ENCODE measurements at places on chromosomes 2 and 18. TPM values are rescaled to one million over a fixed set of nuclear protein-coding genes. Genes with fewer than 3 reads are reported as not detected.

Gene SERPINB2
- 91.2 TPM for total RNA-seq

Gene CCL20
- not detected for total RNA-seq

Gene SLC9A4
- not detected for total RNA-seq

Gene RFX8
- total RNA-seq = 5.4 TPM

Gene KCTD1
- 14.7 TPM for total RNA-seq

Gene GRHL1
- total RNA-seq = 0.71 TPM

DNA sequence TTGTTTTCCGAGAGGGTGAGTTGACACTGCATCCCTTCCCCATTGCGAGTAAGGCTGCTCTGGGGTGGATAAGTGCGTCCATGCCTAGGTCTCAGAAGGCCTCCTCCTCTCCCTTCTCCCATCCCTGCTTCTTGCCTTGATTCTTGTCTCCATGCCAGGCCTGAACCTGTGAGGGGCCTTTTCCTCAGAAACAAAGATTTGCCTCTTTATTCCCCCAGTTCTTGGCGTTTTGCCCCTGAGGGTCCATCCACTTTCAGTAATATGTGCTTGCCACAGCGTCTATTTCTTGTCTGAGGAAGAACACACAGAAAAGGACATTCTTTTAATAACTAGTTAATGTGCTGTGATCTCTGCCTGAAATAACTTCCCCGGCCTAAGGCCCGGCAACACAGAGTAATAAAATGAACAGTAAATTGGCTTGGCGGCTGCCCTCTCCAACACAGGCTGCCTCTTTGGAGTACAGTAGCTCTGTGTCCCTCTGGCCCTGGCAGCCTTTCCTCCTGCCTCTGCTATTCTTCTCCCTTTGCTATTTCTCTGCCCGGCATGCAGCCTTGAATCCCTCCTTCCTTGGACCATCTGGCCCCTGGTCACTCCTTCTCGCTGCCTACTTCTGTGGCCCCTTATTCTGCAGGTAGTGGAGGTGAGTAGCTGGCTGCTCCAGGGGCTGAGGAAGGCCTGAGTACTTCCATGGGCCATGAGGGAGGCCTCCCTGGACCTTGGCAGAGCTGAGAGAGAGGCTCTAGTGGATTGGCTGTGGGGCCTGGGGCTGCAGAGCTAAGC lies 4.4 kb downstream of the EHD3 start:
- peaks cover 9% of the 10 kb centered on the region for H3K36me3 ChIP-seq
- peak overlapping the region; percentile 78 for H3K4me3 ChIP-seq
- DNase-seq = peak; percentile 56
- peak overlapping the region; percentile 89 for H3K27ac ChIP-seq

DNA sequence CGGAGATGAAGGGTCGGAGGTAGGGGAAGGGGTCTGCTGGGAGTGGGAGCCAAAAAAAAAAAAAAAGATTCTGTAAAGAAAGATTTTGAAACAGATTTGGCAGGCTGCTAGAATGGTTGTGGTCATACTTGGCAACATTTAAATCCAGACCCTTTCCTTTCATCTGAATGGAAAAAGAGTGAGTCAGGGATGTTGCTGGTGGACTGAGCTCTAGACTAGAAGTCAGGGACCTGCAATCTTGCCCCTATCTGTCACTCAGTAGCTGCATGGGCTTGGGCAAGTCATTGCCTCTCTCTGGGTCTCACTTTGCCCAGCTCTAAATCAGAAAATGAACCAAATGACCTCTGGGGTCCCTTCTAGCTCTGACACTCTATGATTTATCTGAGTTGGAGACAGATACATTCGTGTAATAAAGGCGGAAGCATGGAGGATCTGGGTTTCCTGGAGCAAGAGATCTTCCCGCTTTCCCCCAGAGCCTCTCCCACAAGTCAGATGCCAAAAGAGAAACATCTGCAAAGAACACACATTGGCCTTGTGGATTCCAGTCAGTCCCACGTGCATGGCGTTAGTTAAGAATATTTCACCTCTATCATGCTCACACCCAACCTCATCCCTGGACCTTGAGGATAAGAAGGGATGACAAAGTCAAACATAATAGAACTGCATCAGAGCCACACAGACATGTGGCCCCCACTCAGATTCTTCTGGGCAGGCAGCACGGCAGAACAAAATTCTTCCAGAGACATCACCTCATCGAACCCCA lies 58.5 kb downstream of the ADD2 start:
- no peak overlapping the region for H3K27ac ChIP-seq
- peaks cover 40% of the 10 kb centered on the region for H3K27me3 ChIP-seq
- H3K4me1 ChIP-seq = no peaks in the 10 kb centered on the region
- no peak for DNase-seq
- H3K4me3 ChIP-seq = no peak overlapping the region

- H3K27ac ChIP-seq = no peak overlapping the region
- no peaks in the 10 kb centered on the region for H3K4me1 ChIP-seq
- no peak overlapping the region for H3K4me3 ChIP-seq
Measured at GRCh38 chr2:102301867-102302362, 9.4 kb upstream of the IL1RL1 start.

DNA sequence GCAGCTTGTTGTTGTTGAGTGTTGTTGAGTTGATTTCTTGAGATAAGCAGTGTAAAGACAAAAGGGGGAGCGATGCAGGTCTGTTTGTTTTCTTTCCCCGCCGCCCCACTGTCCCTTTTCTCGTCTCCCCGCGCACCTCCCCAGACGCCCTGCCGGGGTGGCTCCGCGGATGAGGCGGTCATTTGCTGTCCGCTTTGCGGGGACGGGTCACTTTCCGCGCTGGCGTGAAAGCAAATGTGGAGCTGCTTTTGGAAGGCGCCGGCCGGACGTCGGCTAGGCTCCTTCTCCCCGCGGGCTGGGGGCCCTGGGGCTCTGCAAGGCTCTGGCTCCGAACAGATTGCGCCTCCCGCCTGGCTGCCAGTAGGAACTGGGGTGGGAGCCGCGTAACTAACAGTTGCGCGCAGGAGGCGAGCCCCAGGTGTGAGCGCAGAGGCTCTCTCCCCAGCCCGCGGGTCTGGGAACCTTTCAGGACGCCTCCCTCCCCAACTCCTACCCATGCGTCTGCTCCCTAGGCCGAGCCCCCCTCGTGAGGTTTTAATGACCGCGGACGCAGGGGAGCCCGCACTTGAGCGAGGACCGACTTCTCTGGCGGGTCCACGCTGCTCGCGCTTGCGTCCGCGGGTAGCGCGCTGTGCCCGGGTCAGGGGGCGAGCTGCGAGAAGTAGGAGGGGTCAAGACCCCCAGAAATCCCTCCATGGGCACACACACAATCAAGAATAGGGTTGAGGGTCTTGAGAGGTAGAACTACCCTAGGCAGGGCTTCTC lies 146.6 kb downstream of the MEIS1 start:
- no peaks in the 10 kb centered on the region for H3K36me3 ChIP-seq
- DNase-seq = no peak
- peaks cover 23% of the 10 kb centered on the region for H3K27me3 ChIP-seq
- peaks cover 46% of the 10 kb centered on the region for H3K4me1 ChIP-seq

- no peak overlapping the region for H3K4me3 ChIP-seq
- H3K36me3 ChIP-seq = no peaks in the 10 kb centered on the region
- H3K27me3 ChIP-seq = peaks cover 34% of the 10 kb centered on the region
- H3K4me1 ChIP-seq = no peaks in the 10 kb centered on the region
- no peak overlapping the region for H3K27ac ChIP-seq
Measured at GRCh38 chr18:46751882-46752281, 5.0 kb downstream of the ST8SIA5 start.

GRCh38 chr18:45312555-45313126 lies 302.6 kb upstream of the SLC14A2 start:
- H3K4me1 ChIP-seq = no peaks in the 10 kb centered on the region
- peaks cover 5% of the 10 kb centered on the region for H3K27me3 ChIP-seq
- no peak overlapping the region for H3K4me3 ChIP-seq
- DNase-seq = no peak
- H3K27ac ChIP-seq = no peak overlapping the region

DNA sequence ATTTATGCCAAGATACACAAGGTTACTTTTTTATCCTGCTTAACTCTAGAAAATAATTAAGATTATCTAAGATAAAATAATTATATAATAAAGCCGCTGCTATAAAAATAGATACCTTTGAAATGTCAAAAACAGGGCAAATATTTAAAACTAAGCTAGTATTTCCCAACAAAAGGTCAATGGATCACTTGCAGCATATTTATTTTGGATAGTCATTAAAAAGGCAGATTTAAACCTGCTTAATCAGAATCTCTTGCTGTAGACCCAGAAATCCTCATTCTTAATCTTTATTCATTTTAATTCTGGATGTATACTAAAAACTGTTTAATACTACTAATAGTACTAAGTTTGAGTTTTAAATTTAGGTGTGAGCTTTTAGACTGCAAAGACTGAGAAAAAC lies 139.0 kb upstream of the CWC22 start:
- no peaks in the 10 kb centered on the region for H3K36me3 ChIP-seq
- peaks cover 19% of the 10 kb centered on the region for H3K4me1 ChIP-seq
- H3K27me3 ChIP-seq = peaks cover 2% of the 10 kb centered on the region
- H3K27ac ChIP-seq = no peak overlapping the region
- no peak for DNase-seq

GRCh38 chr2:126657148-126657635 lies 1.2 kb downstream of the GYPC start:
- H3K4me1 ChIP-seq = peaks cover 43% of the 10 kb centered on the region
- H3K27ac ChIP-seq = peak overlapping the region; percentile 98
- no peaks in the 10 kb centered on the region for H3K36me3 ChIP-seq
- H3K4me3 ChIP-seq = peak overlapping the region; percentile 90
- H3K27me3 ChIP-seq = peaks cover 4% of the 10 kb centered on the region

DNA sequence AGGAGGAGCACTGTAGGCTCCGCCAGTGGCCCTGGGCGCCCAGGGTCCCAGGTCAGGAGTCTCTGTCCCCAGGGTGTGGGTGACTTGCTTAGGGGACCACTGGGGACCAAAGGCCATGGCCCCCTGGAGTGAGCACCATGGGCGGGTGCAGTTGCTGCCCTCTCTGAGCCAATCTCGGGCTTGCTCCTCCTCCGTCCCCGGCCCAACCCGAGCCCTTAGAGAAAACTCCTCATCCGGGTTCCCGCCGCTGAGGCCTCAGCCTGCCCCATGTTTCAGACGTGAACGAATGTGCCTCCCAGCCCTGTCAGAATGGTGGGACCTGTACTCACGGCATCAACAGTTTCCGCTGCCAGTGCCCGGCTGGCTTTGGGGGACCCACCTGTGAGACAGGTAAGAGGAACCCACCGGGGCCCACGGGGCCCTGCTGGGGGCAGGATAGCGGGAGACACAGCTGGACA lies 38.6 kb downstream of the SNED1 start:
- no peaks in the 10 kb centered on the region for H3K36me3 ChIP-seq
- H3K4me1 ChIP-seq = no peaks in the 10 kb centered on the region
- H3K27me3 ChIP-seq = peaks cover 9% of the 10 kb centered on the region
- H3K4me3 ChIP-seq = no peak overlapping the region
- no peak for DNase-seq

DNA sequence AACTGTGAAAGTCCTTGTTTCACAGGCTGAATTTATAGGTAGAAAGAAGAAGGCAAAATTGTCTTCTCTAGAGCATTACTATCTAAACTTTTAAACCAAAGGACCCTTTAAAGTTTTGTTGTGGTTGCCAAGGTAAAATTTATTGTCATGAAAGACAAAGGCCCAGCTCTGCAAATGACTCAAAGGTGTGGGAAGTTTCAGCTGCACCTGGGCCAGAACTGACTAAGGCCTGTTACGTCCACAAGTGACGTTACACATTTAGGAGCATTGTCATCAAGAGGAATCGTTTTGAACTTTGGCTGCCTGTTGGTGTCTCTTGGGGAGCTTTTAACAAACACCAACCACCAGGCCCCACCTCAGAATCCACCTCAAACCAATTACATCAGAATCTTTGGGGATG lies 8.1 kb upstream of the DSC3 start:
- no peak for DNase-seq
- no peak overlapping the region for H3K27ac ChIP-seq
- H3K36me3 ChIP-seq = no peaks in the 10 kb centered on the region

DNA sequence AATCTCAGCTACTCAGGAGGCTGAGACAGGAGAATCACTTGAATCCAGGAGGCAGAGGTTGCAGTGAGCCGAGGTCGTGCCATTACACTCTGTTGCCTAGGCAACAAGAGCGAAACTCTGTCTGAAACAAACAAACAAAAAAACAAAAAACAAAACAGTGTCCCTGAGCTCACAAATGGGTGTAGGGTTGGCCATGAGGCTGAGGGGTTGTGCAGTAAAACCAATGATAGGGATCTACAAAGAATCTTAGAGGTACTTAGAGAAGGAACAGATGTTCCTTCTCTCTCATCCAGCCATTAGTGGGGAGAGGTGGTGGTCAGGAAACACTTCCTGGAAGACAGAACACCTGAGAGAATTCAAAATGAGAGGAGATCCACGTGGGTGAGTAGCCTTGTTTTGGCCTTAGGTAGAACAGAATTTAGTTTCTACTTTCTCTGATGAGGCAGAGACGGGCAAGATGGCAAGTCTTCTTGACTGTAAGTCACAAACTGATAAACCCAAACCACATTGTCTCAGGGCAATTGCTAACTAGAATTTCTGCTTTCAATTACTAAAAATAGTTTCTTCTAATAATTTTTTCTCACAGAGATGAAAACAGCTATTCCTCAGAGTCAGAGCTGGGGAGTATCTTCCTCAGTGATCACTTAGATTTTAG lies 61.5 kb upstream of the PPM1B start:
- DNase-seq = no peak
- H3K4me3 ChIP-seq = no peak overlapping the region
- H3K36me3 ChIP-seq = no peaks in the 10 kb centered on the region
- H3K27ac ChIP-seq = no peak overlapping the region
- no peaks in the 10 kb centered on the region for H3K4me1 ChIP-seq

GRCh38 chr18:37493352-37493935 lies 72.2 kb downstream of the CELF4 start:
- H3K4me3 ChIP-seq = no peak overlapping the region
- no peak overlapping the region for H3K27ac ChIP-seq
- peaks cover 41% of the 10 kb centered on the region for H3K27me3 ChIP-seq
- H3K36me3 ChIP-seq = no peaks in the 10 kb centered on the region
- no peaks in the 10 kb centered on the region for H3K4me1 ChIP-seq
- no peak for DNase-seq

DNA sequence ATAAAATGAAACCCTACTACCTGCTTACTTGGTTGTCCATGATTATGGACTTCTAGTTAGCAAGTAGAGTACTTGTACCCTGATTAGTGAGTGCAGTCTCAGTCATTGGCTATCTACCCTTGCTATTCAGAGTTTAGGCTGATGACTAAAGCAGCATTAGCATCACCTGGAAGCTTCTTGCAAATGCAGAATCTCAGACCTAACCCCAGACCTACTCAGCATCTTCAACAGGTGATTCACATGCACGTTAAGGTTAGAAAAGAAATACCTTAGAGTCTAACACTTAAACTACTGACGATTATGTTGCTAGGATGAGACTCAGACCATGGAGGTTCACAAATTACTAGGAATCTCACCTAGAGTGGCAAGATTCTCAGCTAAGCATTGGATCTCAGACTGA lies 399.9 kb upstream of the FANCL start:
- H3K27me3 ChIP-seq = no peaks in the 10 kb centered on the region
- no peaks in the 10 kb centered on the region for H3K36me3 ChIP-seq
- DNase-seq = no peak

GRCh38 chr18:22173928-22174301 lies 4.5 kb downstream of the GATA6 start:
- no peaks in the 10 kb centered on the region for H3K36me3 ChIP-seq
- H3K27me3 ChIP-seq = peaks cover 28% of the 10 kb centered on the region
- no peak overlapping the region for H3K27ac ChIP-seq
- peaks cover 10% of the 10 kb centered on the region for H3K4me1 ChIP-seq
- DNase-seq = no peak
- H3K4me3 ChIP-seq = no peak overlapping the region
